Jurkat, Clone E6-1 (cell line): ENCODE measurements at places on chromosomes 1 and 21.

DNA sequence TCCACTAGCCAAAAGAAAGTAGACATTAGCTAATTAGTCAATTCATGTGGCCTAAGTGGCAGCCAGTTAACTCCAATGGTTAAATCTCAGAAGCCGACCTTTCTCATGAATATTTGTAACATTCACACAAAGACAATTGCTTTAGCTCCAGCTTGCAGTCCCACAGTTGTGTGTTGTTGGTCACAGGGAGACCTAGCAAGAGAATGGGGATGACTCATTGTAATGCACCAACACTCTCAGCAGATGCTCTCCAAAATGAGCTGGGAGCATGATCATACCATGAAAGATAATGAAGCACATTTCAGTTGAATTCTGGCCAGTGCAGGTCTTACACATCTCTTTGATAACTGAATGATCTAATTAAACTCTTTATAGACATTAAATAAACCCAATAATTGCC, 160.4 kb downstream of the HLX start:
- DNase-seq: no peak

DNA sequence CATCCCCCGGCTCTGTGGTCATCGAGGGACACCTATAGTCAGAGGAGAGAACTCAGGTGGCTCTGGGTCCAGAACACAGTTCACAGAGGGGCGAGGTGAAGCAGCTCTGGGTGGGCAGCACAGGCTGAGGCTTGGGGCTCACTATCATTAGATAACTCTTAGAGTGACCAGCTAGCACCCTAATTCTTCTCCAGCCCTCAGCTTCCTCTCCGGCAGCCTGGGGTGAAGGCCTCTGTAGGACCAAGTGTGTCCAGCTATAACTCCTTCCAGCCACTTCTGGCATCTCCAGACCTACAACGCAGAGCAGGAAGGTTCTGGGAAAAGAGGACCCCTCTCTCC, 1.4 kb downstream of the ARTN start:
- no peak for DNase-seq

DNA sequence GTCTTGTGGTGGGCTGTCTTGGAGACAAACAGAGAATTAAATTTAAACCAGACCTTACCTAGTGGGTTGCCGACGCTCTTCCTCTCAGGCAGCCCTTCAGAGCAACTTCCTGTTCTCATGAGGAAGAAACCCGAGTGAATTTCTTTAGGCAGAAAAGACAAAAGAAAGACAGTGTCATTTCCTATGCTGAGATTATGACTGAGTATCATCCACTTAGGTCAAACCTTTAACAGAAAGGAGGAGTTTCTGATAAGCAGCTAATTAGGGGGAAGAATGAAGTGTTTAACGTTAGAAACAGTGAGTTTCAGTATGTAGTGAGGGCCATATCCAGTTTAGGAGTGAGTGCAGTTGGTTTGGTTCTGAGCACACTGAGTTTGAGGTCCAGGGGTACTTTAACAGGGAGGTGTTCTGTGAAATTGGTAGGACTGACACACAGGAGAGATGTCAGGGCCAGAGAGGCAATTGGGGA, 38.7 kb downstream of the FASLG start:
- DNase-seq: peak; percentile 57

GRCh38 chr1:45644661-45645060, 20.8 kb upstream of the CCDC17 start:
- DNase-seq: no peak

DNA sequence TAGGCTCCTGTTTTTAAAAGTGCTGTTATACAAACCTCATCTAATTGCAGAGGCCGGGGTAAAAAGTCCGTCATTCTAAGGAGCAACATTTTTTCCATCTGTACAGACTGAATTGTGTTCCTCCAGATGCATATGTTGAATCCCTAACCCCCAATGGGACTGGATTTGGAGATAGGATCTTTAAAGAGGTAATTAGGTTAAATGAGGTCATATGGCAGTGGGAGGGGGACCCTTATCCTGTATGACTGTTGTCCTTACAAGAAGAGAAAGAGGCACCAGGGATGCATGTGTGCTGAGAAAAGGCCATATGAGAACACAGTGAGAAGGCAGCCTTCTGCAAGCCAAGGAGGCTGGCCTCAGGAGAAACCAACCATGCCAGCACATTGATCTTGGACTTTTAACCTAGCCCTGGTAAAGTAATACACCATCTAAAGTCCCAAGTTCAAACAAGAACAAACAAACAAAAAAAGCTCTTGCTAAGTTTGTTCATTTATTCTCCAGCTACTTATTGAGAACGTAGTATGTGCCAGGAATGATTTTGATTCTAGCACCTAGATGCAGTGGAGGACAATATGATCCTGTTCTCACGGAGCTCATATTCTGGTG, 352.4 kb downstream of the NTNG1 start:
- DNase-seq: no peak

DNA sequence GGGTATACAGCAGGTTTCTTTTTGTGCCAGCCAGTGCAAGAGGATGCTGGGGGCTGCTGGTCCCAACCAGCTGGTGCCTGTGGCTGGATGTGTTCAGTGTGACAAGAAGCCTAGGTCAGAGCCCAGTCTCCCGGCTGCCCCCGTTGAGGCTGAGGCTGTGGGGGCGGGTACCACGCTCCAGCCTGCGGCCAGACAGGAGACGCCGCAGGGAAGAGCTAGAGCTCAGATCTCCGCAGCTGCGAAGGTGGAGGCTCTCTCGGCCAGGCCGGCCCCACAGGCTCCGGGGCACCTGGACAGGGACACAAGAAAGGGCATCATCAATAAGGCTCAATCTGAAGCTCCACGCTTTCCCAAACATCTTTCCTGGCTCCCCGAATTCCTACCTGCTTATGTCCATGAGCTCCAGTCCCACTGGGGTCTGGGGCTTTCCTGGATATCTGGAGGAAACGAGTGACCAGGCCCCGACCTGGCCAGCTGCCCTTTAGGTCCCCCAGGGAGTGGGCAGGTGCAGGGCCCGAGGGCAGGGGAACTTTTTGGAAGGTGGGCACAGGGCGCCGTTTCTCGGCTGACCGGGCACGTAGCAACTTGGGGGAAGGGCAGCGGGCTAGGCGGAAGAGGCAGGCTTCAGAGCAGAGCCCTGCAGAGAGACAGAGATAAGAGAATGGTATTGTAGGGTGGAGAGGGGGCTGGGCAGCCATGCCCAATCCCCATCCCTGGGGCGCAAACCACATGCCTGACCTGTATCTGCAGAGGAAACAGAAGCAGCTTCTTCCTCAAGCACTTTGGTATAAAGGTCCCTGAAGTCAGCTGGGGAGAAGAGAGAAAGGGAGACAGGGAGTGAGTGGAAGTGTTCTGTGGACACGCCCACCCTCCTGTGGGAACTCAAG, 7.4 kb downstream of the ENTREP3 start:
- DNase-seq: no peak

DNA sequence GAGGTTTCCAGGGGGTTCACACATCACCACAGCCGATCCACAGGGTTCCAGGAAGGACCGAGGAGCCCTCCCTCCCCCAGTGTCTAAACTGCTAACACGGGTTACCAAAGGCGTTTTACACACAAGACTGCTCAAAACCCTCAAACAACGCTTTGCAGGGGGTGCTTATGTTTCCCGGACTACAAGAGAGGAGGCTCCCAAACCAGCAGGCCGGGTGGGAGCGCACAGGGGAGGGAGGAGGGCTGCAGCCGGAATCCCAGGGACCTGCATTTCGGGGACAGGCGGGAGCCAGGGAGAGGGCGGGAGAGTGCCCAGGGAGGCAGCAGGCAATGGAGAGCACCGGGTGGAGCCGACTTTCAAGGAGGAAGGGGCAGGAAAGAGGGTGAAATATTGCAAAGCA, 50.8 kb downstream of the ACBD3 start:
- DNase-seq: no peak

DNA sequence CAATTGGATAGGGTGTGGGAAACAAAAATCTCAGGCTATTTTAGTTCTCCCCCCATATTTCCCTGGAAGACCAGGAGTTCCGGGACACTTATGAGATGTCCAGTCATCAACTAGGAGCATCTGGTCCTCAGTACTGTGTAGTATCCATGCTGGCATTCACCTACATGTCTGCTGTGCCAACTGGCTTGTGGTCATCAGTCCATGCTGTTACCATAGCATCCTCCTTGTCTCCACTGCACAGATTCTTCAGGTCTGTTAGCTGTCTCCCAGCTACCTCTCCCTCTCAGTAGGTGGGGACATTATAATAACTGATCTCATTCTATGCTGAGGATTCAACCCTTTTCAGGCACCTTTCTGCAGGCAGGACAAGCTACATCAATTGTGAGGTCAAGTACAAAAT, 302.9 kb downstream of the BARHL2 start:
- DNase-seq: no peak
